ENCODE measurements at places on chromosomes 5 and 9.

- DNase-seq = no peak
Measured at GRCh38 chr5:78610636-78611035, 37.9 kb downstream of the LHFPL2 start.

DNA sequence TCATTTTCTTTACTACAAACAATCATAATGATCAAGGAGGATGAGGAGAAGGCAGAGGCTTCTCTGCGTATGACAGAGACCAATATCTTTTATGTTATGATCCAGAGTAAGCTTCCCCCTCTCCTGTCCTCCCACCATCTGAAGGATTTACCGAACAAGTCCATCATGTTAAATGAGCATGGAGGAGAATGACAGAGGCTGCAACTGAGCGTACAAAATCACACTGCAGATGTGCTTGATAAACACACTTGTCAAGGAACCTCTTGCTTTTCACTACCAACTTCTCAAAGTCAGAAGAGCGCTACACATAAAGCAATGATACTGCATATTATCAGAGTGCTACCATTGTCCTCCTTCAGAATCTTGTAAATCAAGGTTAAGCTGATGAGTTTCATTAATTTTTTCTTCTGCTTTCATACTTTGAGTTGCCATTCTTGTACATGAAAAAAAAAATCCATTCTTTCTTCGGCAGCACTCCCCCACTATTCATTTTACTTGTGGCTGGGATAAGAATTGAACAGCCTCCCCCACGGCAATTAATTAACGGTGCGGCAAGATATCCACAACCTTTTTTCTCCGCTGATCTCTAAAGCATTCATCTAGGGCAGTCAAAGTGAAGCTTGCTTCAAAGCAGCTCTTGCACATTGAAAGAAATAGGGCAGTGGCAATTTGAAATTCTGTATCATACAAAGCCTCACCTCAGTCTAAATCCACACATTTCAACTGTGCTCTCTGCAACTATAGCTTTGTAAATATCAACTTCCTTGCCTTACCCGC lies 673.9 kb upstream of the DMAC1 start:
- DNase-seq = no peak

DNA sequence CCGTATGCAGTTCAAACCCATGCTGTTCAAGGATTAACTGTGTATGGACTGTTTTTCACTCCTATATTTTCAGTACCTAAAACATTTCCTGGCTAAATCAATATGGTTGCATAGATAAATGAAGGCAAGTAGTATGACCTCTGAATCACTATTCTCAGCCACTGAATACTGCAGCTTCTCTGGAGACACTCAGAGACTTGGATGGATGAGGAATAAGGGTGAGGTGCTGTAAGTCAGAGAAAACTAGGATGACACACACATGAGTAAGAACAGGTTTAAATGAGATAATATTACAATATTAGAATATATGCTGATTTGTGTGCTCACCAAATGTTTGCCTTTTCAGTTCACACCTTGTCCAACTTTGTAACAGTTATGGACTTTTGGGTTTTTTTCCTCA lies 26.0 kb upstream of the ANXA1 start:
- DNase-seq = no peak

DNA sequence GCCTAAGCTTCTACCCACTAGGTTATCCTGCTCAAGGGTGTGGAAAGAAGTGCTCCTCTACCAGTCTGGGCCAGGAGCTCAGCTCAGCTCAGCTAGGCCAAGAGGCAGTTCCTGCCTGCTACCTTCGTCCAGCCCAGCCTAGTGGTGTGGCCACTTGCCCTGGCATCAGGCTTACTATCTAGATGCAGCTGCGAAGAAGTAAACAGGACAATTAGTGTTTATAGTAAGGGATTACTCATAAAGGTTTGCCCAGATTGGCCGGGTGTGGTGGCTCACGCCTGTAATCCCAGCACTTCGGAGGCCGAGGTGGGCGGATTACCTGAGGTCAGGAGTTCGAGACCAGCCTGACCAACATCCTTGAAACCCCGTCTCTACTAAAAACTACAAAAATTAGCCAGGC lies 12.8 kb upstream of the SPATA24 start:
- DNase-seq = no peak

GRCh38 chr9:133088146-133088750 lies 26.5 kb downstream of the CEL start:
- no peak for DNase-seq

- DNase-seq = no peak
Measured at GRCh38 chr5:106121972-106122605, 1548.6 kb downstream of the EFNA5 start.

GRCh38 chr5:7849681-7850394 lies 1.1 kb downstream of the CFAP90 start:
- DNase-seq = no peak

GRCh38 chr9:24434183-24434582 lies 111.5 kb downstream of the IZUMO3 start:
- no peak for DNase-seq

DNA sequence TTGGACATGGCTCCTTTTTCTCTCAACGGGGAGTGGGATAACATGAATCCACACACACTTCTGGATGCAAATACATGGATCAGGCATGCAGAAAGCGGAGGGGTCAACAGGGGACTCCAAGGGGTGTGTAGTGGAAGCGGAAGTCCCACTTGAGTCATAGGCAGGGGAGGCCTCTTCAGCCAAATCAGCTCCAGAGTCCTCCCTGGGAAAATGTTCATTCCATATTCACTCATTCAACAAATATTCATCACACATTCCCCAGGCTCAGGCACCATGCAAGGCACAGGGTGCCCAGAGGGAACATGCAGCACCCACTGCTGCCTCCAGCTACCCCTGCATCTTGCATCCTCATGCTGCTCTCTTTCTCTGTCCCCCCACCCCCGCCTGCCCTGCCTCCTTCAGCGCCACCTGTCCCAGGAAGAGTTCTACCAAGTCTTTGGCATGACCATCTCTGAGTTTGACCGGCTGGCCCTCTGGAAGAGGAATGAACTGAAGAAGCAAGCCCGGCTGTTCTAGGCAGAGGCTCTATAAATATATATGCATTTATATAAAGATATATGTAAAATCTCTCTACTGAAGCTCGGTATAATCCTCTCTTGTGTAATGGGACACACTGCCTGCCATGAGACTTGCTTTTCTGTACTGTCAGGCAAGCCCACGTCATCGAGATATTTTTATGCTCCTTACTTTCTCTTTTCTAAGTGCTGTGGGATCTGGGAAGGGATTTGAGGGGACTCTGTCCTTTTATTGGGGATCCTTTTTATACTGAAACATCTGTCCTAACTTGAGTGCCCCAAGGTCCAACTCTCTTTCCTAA lies 13.6 kb upstream of the AFAP1L1 start:
- DNase-seq = no peak

DNA sequence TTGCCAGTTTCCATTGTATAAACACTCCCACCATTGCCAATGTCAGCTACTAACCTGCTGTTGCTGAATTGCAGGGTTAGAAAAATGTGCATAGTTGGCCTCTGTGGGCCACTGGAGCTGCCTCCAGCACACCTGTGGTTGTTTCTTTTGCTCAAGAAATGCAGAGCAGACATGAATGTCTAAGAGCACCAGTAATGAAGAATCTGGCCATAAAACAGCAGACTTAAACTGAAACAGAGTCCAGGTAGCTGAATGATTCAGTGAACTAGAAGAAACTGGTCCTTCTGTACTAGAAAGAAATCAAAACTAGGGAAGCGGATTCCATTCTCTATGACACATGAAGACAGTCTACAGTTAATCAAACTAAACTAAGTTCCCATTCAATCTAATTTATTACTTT lies 48.2 kb downstream of the NUDT12 start:
- no peak for DNase-seq

- DNase-seq = no peak
Measured at GRCh38 chr5:91956738-91957137, 573.6 kb upstream of the ARRDC3 start.

DNA sequence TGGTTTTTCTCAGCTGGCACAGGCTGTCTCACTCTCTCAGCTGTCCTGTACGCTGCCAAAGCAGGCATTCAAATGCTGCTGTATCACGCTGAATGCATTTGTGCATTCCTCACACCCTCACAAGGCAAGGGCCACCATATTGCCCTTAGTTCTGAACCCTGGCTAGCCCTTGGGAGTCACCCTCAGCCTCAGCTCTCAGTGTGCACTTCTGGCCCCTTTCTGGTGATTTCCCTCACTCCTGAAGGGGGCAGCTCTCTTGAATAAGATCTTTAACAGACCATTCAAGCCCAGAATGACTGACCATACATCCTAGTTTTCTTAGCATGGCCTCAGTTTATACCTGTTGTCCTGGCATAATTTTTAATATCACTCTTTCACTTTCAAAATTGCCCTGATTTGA lies 84.3 kb downstream of the HTR1A start:
- DNase-seq = no peak
